NCI-H2107 (cell line): ENCODE measurements at places on chromosomes 2 and 18.

- DNase-seq: no peak
Measured at GRCh38 chr2:7759898-7760297, 842.7 kb downstream of the RNF144A start.

DNA sequence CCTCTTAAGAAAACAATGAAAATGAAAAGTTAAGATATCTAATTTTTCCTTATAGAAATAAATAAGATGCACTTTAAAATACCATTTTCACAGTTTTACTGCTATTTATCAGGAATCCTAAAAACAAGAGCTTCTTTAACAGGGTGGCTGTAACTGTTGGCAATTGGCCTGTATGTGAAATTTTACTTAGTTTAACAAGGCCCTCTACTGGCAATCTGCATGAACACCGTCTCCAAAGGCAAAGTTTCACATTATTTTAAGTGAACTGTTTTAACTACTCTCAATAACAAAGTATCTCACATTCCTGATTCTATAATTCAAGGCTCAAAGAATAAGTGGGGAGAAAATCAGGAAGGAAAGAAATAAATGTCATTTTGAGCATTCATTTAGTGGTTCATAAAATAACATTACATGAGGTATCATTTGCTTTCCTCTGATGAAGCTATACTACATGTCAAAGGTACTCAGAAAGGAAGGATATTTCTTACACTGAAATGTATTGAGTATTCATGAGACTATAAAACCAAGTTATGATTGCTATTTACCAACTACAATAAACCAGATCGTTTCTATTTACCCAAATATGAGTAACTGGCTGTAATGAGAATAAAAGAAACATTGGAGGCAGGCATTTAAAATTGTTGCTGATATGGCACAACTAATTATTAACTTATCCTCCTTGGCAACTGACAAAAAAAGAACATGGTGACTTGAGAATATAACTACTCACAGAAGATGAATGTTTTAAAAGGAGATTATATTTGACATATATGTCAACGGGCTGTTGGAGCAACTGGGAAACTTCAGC, 7.0 kb downstream of the NCKAP5 start:
- no peak for DNase-seq

GRCh38 chr2:104539649-104540048, 314.3 kb upstream of the POU3F3 start:
- no peak for DNase-seq

DNA sequence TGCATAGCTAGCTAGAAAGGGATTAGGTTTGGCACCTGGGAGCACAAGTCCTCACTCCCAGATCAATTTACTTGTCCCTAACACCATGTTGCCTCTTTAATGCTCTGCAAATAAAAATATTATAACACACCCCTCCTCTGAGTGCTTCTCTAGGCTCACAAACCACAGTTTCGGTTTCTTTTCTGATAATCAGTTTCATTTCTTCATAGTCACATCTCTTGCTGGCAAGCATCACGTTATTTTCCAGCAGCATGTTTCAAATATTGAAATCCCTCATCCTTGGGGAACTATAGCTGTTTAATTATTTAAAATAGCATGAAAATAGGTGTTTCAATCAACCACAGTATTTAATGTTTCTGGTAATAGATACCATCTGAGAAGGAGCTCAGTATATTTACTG, 13.9 kb upstream of the SMCHD1 start:
- DNase-seq: no peak

DNA sequence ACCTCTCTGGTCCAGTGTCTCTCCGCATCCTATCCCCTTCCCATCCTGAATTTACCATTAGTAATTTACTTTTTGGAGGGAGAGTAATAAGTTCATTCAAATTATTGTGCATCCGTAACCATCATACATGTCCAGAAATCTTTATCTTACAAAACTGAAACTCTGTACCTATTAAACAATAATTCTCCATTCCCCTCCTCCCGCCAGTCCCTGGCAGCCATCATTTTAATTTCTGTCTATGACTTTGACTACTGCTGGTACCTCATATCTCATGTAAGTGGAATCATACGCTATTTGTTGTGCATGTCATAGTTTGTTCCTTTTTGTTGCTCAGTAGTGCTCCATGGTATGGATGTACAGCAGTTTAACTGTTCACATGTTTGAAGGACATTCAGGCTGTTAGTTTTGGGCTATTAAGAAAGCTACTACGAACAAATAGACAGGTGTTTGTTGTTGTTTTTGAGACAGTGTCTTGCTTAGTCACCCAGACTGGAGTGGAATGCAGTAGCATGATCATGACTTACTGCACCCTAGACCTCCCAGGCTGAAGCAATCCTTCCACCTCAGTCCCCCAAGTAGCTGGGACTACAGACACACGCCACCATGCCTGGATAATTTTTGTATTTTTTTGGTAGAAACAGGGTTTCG, 2.0 kb downstream of the LIMS1 start:
- no peak for DNase-seq

DNA sequence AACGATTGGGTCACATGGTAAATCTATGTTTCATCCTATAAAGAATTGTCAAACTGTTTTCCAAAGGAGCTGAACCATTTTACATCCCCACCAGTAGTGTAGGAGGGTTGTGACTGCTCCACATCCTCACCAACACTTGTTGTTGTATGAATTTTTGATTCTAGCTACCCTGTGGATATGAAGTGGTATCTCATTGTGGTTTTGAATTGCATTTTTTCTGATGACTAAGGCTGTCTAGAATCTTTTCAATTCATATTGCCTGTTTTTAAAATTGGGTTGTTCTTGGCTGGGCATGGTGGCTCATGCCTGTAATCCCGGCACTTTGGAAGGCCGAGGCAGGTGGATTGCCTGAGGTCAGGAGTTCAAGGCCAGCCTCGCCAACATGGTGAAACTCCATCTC, 44.5 kb downstream of the TXNL1 start:
- DNase-seq: no peak

GRCh38 chr2:120658042-120658769, 77.5 kb upstream of the GLI2 start:
- DNase-seq: no peak
